ENCODE measurements at places on chromosomes 4 and X.

DNA sequence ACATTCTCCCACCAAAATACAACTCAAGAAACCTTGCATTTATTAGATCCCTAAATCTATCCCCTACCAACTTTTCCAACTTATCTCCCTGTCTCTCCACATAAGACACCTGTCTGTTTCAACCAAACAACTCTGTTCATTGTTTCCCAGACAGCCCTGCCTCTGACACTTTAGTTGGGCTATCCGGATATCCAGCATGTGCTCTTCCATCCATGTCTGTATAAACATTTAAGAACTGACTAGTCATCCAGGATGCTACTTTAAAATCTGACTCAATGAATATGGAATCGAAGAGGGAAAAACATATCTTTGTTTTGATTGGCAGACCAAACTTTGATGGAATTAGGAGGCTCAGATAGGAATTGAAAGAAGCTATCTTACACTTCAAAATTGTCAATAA, 143.2 kb upstream of the DCAF8L1 start:
- DNase-seq: no peak

DNA sequence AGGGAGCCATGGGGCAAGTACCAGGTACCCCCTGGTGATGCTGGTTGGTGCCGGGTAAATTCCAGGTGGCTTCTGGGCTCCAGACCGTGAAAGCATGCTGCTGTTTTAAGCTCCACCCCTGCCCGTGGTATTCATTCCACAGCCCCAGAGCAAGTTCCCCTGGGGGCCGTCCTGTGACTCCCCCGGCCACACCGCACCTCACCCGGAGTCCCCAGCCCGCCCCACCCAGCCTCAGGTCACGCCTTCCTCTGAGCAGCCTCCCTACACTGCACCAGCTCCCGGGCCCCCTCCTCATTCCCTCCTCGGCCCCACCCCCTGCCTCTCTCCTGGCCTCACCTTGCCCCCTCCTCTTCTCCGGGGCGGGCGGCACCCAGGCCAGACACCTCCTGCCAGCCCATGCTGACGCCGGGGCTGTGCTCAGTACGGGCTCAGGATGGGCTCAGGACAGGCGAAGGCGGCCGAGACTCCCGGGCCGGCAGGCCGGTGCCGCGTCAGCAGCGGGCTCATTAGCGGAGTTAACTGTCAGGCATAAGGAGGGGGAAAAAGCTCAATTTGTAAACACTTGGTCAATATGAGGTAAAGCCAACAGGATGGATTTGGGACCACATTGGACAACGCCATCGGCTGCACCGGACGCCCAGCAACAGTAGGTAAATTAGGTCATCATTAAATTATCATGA, 127.4 kb downstream of the FAM53A start:
- no peak for DNase-seq

DNA sequence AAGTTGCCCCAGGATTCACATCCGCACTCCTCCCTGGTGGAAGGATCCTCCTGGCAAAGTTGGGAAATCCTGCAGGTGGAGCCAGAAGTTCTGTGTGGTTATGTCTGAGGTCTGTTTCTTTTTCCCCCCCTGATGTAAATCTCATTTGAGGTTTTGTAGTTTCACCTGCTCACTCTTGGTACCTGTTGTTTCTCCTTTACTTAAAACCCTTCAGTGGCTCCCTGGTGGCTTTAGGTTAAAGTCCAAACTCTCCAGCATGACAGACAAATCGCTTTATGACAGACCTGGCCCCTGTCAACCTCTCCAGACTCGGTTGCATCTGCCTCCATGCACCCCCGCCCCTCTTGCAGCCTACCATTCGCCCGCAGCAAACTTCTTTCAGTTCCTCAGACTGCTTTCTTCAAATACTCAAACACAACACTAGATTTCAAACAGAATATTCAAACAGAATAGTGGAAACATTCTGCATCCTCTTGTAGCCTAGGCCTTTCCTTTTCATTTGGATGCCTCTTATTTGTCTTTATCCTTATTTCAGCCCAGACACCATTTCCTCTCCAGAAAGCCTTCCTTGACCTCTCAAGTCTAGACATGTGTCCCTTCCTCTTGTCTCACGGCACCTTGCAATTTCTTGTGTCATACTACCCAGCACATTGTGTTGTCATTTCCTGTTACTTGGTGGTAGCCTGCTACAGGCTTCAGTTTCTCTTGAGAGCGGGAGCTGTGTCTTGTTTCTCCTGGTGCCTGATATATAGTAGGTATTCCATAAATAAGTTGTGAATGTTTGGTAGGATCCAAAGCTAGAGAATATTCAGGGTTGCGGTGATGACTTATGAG, 24.8 kb downstream of the IL13RA1 start:
- no peak for DNase-seq

- no peak for DNase-seq
These were observed 39.4 kb upstream of the WDFY3 start for GRCh38 chr4:85005865-85006377.

- DNase-seq: no peak
These were observed 3.2 kb upstream of the TLR10 start for GRCh38 chr4:38785901-38786402.

DNA sequence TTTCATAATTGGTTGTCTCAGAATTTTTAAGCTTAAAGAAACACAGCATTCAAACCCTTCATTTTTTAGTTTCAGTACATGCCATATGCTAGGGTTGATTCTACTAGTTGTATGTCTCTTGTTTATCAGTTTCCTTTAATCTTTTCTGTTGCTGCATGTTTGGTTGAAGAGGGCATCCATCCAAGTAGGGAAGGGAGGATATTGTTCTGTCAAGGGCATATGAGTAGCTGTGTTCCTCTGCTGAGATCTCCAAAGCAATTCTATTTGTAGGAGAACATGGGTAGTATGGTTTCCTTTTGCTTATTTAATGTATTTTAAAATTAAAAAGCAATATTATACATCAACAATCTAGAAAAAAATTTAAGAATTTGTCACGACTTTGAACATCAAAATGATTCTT, 167.7 kb downstream of the FHIP1A start:
- no peak for DNase-seq

DNA sequence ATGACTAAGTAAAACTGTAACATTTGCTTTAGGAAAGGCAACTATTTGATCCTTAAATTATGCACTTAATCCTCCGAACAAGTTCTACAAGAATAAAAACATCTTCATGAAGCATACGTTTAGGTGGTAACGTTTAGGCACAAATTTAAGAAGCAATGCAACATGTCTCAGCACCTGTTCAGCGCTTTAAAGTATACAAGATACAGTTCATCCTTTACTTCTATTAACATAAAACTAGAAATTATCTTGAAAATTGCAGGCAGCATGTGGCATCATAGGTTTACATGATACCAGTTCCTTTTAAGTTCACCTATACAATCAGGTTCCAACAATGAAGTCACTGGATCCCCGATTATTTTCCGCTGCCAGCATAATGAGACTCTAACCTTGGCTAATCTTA, 1.5 kb downstream of the PLA2G12A start:
- no peak for DNase-seq

GRCh38 chrX:103404231-103405008, 28.1 kb downstream of the BEX3 start:
- DNase-seq: peak; percentile 0

DNA sequence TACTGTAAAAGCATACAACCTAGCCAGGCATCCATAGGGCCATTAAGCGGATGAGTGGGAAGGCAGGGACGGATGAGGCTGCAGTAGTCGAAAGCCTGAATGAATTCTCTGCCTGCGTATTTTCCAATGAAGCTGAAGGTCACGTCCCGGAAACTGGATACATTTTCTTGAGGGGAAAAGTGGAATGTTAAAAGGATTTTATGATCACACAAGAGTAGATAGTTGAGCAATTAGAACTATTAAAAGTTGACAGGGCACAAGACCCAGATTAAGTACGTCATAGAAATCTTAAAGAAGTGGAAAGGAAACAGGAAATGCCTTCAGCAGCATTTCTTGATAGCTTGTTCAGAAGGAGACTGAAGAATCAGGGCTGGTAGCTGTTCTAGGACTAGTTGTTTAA, 98.3 kb upstream of the CXXC4 start:
- no peak for DNase-seq

DNA sequence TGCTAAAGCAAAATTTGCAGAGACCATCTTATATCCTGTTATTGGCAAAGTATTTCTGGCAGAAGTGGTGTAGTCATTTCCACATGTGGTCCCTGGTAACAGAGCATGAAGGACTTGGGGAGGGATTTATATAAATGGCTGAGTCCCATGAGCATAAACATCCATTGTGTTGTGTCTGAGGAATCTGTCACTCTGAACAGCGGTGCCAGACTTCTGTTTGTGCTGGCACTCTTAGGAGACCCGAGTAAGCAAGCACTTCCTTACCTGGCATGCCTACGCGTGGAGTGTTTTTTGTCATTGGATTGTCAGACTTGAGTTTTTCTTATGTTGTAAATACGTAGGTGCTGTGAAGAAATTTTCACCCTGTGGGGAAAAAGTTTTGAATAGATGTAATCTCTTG, 285.9 kb downstream of the ARHGAP10 start:
- no peak for DNase-seq

- no peak for DNase-seq
These were observed 30.3 kb downstream of the EIF2S3 start for GRCh38 chrX:24085101-24085500.

DNA sequence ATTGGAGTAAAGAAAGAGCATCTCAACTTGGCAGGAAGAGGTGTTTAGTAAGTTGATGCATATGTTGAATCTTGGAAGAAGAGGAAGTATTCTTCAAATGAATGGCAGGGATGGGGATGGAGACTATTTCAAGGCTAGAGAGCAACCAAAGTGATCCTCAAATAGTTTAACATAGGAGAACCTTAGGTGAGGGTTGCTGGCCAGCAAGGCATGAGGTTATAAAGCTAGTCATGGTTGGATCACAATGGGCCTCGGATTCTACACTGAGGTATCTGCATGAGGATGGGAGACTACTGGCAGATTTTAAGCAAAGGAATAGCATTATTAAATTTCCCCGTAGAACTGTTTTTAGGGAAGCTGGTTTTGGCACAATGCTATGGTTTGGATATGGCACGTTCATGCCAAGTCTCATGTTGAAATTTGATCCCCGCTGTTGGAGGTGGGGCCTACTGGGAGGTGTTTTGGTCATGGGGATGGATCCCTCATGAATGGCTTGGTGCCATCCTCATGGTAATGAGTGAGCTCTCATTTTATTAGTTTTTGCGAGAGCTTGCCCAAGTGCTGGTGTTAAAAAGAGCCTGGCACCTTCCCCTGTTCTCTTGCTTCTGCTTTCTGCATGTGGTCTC, 41.9 kb upstream of the ETNPPL start:
- no peak for DNase-seq

DNA sequence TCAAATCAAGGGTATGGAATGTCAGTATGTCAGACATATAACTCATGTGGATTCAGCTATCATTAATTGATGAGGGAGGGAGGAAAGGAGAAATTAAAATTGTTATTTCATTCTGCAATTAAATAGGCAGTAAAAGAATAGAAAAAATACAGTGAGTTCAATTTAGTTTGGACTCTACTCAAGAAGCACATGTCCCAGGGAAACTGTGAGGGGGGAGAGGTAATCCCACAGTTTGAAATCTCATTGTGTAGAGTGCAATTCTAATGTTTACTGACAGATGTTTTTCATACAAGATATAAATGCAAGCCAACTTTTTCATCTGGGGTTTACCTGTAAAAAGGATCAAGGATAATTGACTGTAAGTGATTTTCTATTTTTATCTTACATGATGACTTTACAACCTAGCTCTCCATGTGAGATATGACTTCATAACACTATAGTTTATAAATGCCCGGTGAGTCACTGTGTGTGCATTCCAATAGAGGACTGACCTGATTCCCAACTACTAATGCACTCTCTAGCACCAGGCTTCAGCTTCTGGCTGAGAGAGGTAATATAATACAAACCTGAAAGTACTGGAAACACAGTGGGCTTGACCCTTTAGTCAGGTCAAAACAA, 35.2 kb upstream of the SCD5 start:
- DNase-seq: no peak

GRCh38 chr4:813900-814299, 12.0 kb downstream of the CPLX1 start:
- DNase-seq: no peak

- no peak for DNase-seq
These were observed 128.4 kb downstream of the ZMAT1 start for GRCh38 chrX:101803451-101803850.

DNA sequence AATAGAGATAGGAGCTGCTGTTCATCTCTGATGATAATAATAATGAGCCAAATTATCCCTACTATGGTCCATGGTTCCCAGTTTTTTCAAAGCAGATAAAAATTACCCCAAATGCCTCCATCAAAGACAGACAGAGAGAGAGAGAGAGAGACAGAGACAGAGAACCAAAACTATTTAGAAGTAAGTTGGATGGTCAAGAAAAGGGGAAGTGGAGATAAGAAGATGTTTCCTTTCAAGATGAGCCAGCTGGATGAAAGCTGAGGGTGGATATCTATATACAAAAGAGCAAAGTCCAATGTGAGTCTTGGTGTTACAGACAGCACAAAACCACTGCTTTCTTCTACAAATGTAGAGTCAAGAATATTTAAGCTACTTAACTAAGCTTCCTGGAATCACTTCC, 173.9 kb downstream of the GRIA3 start:
- DNase-seq: no peak

GRCh38 chr4:151455212-151455611, 46.2 kb downstream of the FHIP1A start:
- no peak for DNase-seq

DNA sequence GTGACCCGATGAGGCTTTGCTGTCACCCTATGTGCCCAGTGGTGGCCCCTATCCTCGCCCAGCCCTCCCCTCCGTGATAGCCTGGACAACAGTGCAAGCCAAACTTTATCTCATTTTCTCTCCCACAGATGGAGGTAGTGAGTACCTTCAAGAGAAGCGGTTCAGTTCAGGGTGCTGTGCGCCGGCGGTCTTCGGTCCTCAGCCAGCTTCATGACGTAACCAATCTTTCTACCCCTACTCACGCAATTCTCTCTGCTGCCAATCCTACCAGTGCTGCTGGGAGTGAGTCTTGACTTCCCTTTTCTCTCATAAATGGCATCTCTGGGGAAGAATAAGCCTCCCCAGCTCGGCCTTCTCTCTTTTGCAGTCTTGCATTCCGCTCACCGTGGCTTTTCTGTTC, 29.5 kb downstream of the CCNQ start:
- no peak for DNase-seq

- no peak for DNase-seq
These were observed 161.1 kb upstream of the NAP1L5 start for GRCh38 chr4:88858752-88859151.

GRCh38 chr4:164948975-164949374, 28.5 kb downstream of the TRIM61 start:
- no peak for DNase-seq

DNA sequence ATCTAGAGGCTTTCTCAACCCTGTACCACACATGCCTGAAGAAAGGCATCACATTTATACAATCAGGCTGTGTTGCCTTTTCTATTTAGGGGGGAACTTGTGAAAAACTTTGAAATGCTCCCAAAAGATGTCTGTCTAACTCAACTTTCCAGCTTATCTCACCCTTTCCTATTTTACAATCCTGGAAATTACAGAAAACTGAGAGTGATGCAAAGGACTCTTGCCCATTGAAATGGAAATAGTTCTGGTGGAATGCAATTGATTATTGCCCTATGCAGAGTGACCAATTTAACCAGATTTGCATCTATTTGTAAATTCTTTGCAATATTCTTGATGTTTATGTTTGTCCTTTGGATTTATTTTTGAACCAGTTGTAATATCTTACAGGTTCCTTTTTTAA, 77.3 kb downstream of the GALNT7 start:
- no peak for DNase-seq

Data from activated effector memory CD4-positive, alpha-beta T cell treated with Interleukin-2 at 50 U/mL for 16 hours (primary cell).